NCI-H2227 treated with DMSO at 0.1 percent for 48 hours (cell line): ENCODE measurements at places on chromosomes 4 and X.

DNA sequence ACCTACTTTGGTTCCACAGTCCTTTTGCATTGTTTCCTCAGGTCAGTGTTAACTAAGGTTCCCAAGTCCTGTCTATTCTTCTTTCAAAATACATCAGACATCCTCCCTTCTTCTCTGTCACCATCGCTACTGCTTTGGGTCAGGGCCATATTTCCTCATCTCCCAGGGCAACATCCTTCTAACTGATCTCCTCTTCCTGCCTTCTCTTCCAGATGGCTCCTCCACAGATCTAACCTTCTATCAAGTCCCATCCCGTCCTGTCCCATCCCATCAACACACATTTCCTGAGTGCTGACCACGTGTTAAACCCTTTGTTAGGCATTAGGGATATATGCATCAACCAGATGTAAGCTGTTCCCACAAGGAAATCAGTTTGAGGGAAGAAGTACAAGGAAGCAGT lies 25.9 kb downstream of the PLAC1 start:
- no peak for DNase-seq

DNA sequence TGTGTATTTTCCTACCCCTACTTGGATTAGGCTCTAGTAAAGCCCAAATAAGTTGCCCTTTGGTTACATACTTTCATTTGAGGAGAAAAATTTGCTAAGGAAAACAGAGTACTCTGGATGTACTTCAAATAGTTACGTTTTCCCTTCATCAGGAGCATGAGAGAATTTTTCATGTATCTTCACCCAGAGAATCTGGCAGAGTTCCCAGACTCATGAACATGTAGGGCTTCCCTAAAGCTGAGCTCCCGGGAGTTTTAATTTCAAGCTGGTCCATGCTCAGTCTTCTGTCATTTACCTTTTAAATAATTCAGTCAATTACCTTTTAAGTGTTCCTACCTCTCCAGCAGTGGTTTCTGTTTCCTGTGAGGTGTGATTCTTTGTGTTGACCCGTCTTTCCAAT lies 367.5 kb upstream of the GRID2 start:
- no peak for DNase-seq

DNA sequence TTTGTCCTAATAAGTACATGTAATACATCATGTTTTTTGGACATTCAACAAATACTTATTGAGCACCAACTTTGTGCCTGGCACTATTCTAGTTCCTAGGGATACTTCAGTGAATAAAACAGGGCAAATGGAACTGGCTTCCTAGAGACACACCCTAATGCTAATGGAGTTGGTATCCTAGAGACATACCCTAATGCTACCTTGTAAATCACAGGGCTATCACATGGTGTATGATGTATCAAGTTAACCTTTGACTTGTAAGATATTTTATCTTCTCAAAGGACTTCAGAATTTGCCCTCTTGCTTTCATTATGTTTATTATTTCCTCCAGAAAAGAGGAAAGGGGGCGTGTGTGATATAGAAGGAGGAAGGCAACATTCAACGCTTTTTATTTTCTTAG lies 10.1 kb downstream of the GK start:
- no peak for DNase-seq

GRCh38 chrX:17642891-17643290 lies 94.4 kb upstream of the SCML1 start:
- no peak for DNase-seq

DNA sequence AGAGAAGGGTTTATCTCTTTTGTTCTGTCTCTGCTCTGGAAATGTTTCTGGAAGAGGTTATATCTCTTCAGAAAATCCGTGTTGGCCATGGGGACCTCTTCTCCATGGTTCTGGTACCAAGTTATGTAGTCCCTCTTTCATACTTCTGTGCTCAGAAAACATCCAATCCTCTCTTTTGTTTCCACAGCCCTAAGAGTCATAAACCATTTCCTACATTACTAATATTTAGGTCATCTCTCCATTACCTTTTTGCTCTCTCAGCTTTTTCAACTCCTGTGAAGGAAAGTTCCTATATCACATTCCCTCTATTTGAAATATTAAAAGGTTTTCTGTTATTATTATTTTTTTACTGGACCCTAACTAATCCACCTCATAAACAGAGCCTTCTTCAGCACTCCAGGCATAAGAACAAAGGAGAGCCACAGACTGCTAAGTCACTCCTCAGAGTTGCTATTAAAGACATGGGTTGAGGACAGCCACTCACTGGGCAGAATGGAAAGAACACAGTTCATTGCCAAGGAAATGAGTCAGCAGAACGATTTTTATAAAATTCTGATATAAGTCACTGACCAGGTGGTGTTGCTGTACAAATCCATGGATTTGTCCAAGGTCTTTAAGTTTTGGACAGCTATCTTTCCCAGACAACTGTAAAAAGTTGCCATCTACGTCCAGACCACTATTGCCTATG lies 122.4 kb upstream of the NPY2R start:
- no peak for DNase-seq

GRCh38 chrX:47172549-47172948 lies 21.1 kb upstream of the UBA1 start:
- DNase-seq, result no peak

DNA sequence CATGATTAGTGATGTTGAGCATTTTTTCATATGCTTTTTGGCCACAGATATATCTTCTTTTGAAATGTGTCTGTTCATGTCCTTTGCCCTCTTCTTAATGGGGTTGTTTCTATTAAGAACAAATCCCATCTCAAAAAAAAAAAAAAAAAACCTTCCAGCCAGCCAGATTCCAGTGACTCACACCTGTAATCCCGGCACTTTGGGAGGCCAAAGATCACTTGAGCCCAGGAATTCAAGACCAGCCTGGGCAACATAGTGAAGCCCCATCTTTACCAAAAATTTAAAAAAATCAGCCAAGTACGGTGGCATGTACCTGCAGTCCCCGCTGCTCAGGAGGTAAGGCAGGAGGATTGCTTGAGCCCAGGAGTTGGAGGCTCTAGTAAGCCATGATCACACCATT lies 5.1 kb downstream of the RAB33B start:
- no peak for DNase-seq

GRCh38 chr4:30854531-30854930 lies 134.4 kb downstream of the PCDH7 start:
- no peak for DNase-seq

GRCh38 chr4:119977076-119977940 lies 89.3 kb downstream of the MAD2L1 start:
- no peak for DNase-seq

GRCh38 chrX:103536071-103536470 lies 16.8 kb upstream of the RAB40A start:
- DNase-seq, result no peak

DNA sequence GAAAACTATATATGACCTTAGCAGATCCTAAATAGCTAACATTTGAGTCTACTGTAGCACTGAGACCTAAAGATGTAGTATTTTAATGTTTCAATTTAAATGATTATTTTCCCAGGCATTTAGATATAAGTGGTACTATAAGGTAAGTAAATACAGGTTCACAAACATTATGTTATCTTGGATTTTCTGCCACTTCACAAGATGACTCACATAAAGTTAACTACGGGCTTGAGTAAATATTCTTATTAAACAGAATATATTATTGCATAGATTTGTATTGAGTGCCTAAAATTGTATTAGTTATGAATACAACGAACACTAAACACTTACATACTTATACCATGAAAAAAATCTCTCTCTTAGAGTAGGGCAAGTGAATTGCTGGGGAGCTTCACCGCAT lies 34.2 kb upstream of the VCX3B start:
- DNase-seq, result no peak

- no peak for DNase-seq
Measured at GRCh38 chrX:7889135-7889534, 38.1 kb downstream of the PNPLA4 start.

DNA sequence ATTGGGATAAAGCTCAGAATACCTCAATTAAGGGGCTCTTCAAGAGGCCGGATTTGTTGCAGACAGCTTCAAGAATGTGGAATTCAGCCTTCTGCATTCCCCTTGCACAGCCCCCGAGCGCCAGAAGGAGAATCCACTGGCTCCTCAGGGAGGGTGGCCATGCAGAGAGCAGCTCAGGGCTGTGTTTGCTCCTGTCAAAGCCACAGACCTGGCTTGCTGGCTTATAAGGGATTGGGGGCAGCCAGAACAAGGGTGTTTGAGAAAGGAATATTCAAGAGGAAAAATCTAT lies 36.8 kb downstream of the ING2 start:
- DNase-seq, result no peak

DNA sequence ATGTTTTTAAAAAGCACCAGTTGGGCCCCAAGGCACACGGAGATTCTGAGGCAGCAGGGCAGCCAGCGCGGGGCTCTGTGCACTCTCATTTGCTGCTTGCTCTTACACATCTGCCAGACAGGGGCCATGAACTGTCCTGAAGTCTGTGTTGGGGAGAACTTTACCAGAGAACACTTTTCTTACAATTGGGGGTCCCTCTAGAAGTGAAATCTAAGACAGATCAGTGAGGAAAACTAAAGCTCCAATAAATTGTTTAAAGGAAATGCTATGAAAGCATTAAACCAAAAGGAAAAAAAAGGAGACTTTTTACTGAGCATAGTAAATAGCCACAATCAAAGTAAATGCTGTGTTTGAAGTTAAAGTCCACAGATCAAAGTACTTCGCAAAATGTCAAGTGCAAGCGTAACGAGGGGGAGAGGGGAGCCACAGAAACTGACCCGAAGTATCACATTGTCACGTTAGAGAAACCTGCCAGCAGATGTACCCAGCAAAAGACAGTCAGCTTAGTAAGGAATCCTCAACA lies 37.8 kb downstream of the SORBS2 start:
- no peak for DNase-seq

GRCh38 chr4:7291372-7292114 lies 99.2 kb downstream of the SORCS2 start:
- DNase-seq, result no peak

- no peak for DNase-seq
Measured at GRCh38 chr4:32525420-32525819, 1805.3 kb downstream of the PCDH7 start.

- DNase-seq, result no peak
Measured at GRCh38 chrX:75892749-75893148, 107.7 kb upstream of the MAGEE2 start.

DNA sequence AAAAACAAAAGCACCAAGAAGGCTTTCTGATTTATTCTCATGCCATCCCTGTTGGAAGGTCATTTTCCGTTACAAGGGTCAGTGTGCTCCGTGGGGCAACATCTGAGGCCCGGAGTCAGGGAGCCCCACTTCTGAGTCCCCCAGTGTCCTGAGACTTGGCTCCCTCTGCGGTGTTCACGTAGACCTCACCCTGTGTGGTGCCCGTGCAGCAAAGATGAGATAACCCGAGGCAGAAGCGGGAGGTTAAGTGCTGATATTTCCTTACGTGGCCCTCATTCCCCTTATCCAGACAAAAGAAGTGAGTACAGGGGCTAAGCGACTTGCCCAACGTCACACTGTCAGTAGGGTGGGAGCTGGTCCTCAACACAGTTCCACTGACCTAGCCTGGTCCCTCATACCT lies 3.5 kb downstream of the JAKMIP1 start:
- no peak for DNase-seq

DNA sequence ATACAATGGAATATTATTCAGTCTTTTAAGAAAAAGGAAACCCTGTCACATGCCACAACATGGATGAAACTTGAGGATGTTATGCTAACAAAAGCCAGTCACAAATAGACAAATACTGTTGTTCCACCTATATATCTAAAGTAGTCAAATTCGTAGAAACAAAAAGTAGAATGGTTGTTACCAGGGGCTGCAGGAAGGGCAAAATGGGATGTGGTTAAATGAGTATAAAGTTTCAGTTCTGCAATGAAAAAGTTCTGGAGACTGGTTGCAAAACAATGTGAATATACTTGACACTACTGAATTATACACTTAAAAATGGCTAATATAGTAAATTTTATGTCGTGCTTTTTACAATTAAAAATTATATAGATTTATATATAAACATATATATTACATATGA lies 12.2 kb downstream of the SPOCK3 start:
- DNase-seq, result no peak

- no peak for DNase-seq
Measured at GRCh38 chrX:64580035-64580434, 184.8 kb upstream of the MTMR8 start.
